Activated CD8-positive, alpha-beta T cell treated with anti-CD3 and anti-CD28 coated beads, Interleukin-2, amount 10 ng/mL, durations not matched to agents 7 days and 5 days (primary cell): ENCODE measurements at places on chromosomes 2 and 18. TPM values are rescaled to one million over a fixed set of nuclear protein-coding genes. Genes with fewer than 3 reads are reported as not detected.

TSPYL6 gene
- total RNA-seq, result not detected

CASP8 gene
- 62.7 TPM for total RNA-seq

NEURL3 gene
- total RNA-seq, result not detected

PDK1 gene
- total RNA-seq, result 47.2 TPM

TEX44 gene
- not detected for total RNA-seq

MEIS1 gene
- not detected for total RNA-seq

FLACC1 gene
- total RNA-seq, result 2.8 TPM
